ENCODE measurements at places on chromosomes 11 and 22.
A peak's percentile ranks its signal among the peaks of the same experiment; 100 is the strongest.

DNA sequence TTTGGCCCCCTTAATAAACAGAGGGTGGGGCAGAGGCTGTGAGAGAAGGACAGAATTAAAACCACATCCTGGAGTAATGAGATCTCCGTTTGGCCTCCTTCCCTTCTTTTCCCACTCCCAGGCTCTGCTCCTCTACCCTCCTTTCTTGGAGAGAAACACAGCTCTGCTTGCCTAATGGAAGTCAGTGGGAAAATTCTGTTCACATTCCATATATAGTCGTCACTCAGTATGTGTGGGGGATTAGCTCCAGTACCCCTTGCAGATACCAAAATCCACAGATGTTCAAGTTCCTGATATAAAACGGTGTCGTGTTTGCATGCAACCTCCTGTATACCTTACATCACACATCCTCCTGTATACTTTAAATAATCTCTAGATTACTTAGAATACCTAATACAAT is 37.6 kb upstream of the THY1 start:
- no peak for DNase-seq

DNA sequence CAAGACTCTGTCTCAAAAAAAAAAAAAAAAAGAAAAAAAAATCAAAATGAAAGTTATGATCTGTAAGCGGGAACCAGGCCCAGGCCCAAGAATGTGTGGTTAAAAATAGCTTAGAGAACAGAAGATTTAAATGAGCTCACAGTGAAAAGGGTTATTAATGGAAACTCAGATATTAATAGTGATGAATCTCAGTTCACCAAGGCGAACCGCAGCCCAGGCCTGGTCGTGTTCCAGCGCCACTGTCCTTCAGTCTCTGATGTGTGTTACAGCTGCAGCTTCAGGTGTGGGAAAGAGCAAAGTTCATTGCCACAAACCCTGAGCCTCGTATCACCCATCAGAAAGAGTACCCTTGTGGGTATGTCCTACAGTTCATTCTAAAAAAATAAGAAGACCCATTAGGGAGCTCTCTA is 107.1 kb downstream of the GAB2 start:
- no peak for DNase-seq

DNA sequence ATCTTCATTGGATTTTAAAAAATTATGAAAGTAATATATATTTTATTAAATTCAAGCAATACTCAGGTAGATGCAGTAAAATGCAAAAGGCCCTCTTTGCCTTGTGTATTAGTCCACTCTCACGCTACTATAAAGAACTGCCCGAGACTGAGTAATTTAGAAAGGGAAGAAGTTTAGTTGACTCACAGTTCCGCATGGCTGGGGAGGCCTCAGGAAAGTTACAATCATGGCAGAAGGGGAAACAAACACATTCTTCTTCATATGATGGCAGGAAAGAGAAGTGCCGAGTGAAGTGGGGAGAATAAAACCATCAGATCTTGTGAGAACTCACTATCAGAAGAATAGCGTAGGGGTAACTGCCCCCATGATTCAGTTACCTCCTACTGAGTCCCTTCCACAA is 130.8 kb downstream of the HIPK3 start:
- no peak for DNase-seq

GRCh38 chr22:49777569-49778249 is 50.0 kb downstream of the BRD1 start:
- no peak for DNase-seq

DNA sequence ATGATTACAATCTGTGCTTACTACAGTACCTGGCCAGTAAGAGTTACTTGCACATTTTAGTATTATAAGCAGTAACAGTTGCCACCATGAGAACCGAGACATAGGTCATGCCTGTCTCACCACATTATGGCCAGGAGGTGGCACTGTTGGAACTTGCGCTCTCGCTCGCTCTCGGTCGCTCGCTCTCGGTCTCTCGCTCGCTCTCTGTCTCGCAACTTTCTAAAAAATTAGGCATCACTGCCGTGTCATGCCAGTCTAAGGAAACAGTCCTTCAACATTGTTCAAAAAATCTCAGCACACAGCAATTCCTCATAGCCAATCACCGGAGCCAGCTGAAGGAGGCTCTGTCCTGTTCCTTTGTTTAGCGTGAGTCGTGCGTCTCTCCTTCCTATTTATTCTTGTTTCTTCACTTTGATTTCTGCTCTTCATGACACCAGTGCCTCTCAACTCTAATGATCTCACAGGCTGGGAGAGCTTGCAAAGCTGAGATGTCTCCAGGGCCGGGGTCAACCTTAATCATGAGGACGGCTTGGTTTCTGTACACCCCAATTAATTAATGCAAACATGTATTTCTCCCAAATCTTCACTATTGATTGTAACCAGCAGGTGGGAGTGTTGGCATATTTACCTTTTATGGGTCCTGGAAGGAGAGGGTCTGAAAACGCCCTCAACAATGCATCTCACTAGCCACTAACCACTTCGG is 6.3 kb upstream of the ADAMTS8 start:
- peak; percentile 60 for DNase-seq

DNA sequence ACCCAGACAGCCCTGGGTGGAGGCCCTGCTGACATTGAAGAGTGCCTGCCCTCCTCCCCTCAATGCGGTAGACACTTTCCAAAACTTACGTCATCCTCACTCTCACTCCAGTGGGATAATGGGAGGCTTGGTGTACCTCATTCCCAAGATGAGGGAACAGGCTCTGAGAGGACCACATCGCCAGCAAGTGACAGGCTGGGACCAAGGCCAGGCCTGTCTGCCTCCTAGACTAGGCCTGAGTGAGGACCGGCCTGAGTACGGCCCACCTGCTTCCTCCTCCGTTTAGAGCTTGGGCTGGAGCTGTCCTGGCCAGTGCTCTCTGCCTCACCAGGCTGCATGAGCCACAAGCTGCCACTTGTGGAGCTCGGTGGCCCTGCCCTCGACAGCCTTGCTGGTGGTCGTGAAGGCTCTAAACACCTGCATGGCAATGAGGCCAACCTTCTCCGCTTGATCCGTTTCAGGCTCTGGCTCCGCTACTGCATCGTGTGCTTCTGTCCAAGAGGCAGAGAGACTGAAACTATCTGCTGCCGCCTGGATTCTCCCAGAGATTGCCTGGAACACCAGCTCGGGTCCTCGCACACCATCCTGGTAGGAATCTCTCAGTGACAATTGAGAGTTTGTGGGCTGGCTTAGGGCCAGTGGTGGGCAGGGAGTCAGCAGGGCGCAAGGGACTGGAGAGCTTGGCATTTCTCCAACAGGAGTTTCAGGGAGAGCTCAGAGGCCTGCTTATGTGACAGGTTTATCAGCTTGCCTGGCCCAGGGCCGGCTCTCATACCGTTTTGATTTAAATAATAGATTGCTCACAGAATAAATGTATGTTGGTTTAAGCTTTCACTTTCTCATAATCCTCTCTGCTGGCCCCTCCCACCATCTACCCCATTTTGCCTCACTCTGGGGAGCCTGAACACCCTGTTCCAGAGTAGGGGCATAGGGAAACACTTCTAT is 9.4 kb downstream of the LRRC75B start:
- DNase-seq, result no peak

- DNase-seq, result no peak
These were observed 4.9 kb downstream of the HTATIP2 start for GRCh38 chr11:20368438-20368837.

DNA sequence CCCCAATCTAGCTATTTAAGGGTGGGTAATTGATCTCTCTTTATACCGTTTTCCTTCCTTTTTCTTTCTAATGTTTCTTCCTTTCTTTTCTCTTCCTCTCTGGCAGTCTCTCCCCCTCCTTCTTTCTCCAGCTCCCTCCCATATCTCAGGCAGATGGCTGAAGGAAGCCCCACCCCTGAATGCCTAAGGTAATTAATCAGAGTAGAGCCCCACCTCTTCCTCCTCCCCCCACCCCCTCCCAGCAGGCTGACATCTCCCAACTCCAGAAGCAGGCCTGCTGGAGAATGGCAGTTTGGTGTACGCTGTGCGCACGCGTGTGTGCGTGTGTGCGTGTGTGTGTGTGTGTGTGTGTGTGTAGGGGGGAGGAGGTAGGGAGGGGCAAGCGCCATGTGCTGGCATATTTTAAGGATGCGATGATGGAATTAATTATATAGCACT is 122.6 kb downstream of the APOL5 start:
- DNase-seq, result no peak

DNA sequence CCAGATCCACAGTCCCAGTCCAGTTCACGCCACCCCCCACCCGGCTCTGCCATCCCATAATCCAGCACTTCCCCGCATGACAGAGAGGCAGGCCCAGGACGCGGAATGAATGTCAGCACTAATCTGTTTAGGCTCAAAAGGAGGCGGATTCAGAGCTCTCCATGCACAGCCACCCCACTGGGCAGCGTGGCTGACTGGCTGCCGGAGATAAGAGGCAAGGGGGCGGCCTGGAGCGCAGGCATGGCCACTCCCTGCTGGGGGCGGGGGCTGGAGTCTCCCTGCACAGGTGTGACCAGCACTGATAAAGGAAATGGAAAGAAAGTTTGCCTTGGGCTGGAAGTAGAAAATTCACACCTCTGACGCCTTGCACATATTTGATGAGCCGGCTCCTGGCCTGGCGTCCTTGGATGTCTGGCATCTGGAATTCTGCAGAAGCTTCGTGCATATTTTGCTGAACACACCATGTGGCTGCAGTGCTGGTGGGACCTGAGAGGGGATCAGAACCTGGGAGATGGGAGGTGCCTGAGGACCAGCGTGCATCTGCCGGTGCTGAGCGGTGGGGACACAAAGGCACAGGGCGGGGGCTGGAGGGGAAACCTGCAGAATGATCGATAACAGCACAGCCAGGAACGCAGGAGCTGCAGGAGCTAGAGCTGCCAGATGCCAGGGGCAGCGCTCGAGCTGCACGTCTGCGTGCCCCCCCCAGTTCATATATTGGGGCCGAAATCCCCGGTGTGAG is 344.4 kb downstream of the CTTN start:
- no peak for DNase-seq

- no peak for DNase-seq
These were observed 495.1 kb downstream of the TBC1D22A start for GRCh38 chr22:47257566-47257965.

- no peak for DNase-seq
These were observed 66.7 kb downstream of the RAB30 start for GRCh38 chr11:83004746-83005556.

GRCh38 chr11:133123796-133124195 is 408.5 kb downstream of the OPCML start:
- DNase-seq, result no peak

DNA sequence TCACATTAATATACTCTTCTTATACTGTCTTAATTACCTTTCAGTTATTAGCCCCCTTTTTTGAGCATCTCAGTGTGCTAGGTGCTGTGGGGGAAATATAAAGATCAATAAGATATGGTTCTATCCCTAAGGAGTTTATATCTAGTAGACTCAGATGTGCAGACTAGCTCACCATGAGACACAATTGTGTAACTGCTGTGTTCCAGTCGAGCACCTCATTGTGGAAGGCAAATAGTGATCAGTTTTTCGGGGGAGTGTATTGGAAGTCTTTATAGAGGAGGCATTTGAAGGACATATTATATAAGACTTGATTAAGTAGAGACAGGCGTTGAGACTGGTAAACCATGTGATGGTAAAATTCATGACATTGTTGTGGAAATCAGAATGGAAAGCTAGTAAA is 11.8 kb downstream of the PDE3B start:
- no peak for DNase-seq

- no peak for DNase-seq
These were observed 1.0 kb downstream of the PRSS23 start for GRCh38 chr11:86801364-86801763.

GRCh38 chr11:26549176-26549575 is 22.9 kb downstream of the MUC15 start:
- DNase-seq, result no peak

DNA sequence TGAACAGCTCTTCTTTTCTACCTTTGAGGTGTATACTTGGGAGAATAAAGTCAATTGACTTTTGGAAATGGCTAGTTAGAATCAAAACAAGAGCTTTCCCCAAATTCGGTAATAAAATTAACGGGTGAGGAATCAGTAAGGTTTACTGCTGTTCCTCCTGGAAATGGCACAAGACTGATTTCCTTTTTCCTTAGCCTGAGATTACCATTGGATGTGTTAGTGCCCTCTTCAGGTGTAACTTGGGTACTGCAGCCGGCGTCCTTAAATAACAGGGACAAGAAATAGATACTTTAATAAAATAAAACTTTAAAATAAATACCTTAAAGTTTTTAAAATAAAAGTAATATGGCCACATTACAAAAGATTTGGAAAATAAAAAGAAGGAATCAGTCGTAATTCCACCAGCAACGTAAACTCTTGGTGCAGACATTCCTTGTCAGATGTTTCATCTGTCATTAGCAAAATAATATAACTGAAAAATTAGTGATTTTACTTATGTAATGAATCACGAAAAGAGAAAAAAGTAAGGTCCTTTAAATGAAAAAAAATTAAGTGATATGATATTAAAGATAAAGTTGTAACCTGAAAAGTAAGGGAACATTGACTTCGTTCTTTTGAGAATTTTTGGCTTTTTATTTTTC is 29.7 kb downstream of the ZFTA start:
- peak; percentile 17 for DNase-seq

DNA sequence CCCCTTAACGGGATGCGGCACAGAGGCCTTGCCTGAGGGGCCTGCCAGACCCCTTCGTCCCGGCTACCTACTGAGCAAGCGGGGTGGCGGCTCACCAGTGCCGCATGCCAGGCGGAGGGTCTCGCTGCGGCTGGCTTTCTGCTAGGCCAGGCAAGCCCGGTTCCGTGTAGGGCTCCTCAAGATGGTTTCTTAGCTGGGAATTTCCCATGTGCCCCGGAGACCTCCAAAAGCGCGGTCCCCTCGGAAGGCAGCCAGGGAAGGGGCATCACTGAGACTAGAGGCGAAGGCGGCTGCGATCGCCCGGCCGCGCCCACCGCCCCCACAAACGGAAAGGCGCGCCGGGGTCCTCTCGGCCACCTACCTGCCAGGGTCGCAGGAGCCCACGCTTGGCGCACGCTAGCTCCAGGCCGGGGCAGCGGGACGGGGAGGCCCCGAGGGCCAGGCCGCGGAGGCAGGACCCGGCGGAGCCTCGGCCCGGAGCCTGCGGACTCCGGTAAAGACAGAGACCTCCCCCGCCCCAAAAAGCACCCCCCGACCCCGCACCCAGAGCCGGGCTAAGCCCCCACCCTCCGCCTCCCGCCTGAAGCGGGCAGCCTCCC is 23.8 kb downstream of the MICAL3 start:
- DNase-seq, result no peak

- DNase-seq, result no peak
These were observed 44.6 kb downstream of the C11orf91 start for GRCh38 chr11:33655842-33656600.
